ENCODE measurements at places on chromosomes 12 and 14.
A peak's percentile ranks its signal among the peaks of the same experiment; 100 is the strongest.

GRCh38 chr14:22314183-22314820 lies 274.7 kb downstream of the DAD1 start:
- H3K36me3 ChIP-seq = no peaks in the 10 kb centered on the region
- H3K27me3 ChIP-seq = no peaks in the 10 kb centered on the region
- peak; percentile 62 for DNase-seq
- H3K4me3 ChIP-seq = no peak overlapping the region
- no peak overlapping the region for H3K27ac ChIP-seq
- H3K4me1 ChIP-seq = no peaks in the 10 kb centered on the region

- no peak overlapping the region for H3K4me3 ChIP-seq
- H3K27ac ChIP-seq = no peak overlapping the region
- H3K4me1 ChIP-seq = no peaks in the 10 kb centered on the region
- no peaks in the 10 kb centered on the region for H3K27me3 ChIP-seq
- peaks cover 10% of the 10 kb centered on the region for H3K36me3 ChIP-seq
- no peak for DNase-seq
These were observed 15.7 kb downstream of the SLC38A2 start for GRCh38 chr12:46356655-46357437.

DNA sequence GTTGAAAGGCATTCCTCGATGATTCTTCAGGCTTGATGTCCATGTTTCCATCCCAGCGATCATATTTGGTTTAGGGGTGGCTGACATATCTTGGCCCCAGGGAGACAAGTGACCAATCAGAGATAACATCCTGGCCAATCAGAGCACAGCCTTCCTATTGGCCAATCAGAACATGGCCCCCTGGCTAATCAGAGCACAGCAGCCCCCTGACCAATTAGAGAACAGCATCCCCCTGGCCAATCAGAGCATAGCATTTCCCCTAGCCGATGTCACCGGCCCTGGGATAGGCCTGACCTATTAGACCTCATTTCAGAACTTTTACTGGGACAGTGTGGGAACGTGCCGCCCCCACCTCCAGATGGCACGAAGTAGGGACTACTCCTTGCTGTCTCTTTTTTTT lies 182.2 kb downstream of the AACS start:
- peaks cover 18% of the 10 kb centered on the region for H3K4me1 ChIP-seq
- no peak overlapping the region for H3K4me3 ChIP-seq
- H3K36me3 ChIP-seq = peaks cover 1% of the 10 kb centered on the region
- H3K27me3 ChIP-seq = no peaks in the 10 kb centered on the region

DNA sequence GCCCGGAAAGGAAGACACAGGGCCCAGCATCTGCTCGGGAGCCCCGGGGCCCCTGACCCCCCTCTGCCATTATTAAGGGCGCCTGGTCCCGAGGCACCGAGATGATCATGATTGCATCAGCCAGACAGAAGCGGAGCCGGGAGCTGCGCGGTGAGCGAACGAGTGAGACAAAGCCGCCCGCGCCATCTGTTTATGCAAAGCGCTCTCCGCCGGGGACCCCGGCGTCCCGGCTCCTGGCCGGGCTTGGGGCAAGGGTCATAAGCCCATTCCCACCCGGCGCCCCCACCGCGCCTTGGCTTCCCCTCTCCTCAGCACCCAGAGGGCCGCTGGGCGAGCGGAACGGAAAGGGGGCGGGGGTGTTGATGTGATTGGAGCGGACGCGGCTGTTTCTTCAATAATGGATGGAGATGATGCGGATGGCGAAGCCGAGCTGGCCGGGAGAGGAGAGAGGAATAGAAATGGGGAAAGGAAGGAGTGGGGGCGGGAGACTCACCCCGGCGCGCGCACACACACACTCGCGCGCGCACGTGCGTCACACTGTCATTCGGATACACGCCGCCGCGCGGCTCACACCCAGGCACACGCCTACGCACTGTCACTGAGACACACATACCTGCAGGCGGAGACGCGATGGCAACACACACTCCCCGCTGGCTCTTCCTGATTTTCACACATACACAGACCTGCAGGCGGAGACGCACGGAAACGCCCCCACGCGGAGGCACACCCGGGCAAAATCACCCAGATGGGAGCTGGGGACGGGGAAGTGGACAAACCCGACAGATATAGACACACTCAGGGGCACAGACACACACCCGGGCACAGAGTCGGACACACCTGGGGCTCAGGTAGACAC lies 10.7 kb downstream of the STAC3 start:
- peak overlapping the region; percentile 70 for H3K4me3 ChIP-seq
- DNase-seq = no peak
- H3K27me3 ChIP-seq = peaks cover 22% of the 10 kb centered on the region
- peaks cover 49% of the 10 kb centered on the region for H3K4me1 ChIP-seq
- peaks cover 6% of the 10 kb centered on the region for H3K36me3 ChIP-seq

DNA sequence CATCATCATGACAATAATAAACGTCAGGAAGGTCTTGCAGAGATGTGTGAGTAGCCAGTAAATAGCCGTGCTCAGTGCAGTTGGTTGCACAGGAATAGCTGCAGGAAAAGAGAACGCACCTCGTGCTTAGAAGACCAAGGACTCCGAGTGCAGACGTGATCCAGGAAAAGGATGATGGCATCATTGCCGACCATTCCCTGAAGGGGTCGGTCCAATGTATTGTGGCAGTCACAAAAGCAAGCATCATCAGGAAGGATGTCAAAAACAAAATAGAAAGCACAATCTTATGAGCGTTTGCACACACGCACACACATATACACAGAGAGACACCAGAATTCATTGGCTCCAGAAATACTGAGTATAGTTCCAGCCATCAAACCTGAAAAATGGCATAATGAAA lies 12.8 kb downstream of the DUSP6 start:
- no peaks in the 10 kb centered on the region for H3K36me3 ChIP-seq
- H3K27me3 ChIP-seq = no peaks in the 10 kb centered on the region
- DNase-seq = no peak
- no peak overlapping the region for H3K27ac ChIP-seq
- H3K4me1 ChIP-seq = peaks cover 8% of the 10 kb centered on the region
- H3K4me3 ChIP-seq = no peak overlapping the region

GRCh38 chr12:6332459-6332858 lies 9.4 kb downstream of the TNFRSF1A start:
- peaks cover 31% of the 10 kb centered on the region for H3K36me3 ChIP-seq
- H3K27me3 ChIP-seq = no peaks in the 10 kb centered on the region
- no peak for DNase-seq
- H3K27ac ChIP-seq = no peak overlapping the region

DNA sequence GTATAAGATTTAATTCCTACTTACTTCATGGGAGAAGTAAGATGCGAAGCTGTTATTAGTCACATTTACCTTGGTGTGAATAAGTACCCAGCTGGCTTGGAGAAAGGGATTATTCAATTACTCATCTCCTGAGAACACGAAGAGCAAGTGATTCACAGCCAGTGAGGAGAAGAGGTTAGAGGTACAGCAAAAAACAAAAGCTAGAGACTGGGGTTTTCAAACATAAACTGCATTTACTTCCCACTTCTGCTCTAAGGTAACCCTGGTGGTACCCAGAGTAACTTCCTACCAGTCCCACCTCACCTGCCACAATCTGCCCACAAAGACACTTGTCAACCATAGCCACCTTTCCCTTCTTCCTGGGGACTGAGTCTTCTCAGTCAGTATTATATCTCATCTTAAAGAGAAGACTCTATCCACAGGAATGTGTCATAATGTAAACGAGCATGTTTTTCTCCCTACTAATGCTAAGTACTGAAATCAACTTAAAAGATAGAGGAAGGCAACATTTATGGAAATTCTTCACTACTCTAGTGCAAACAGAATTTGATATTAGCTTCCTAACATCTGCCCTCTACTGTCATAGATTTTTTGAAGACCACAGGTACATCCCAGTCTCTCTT lies 6.0 kb upstream of the IL22 start:
- no peak overlapping the region for H3K27ac ChIP-seq
- H3K4me3 ChIP-seq = no peak overlapping the region
- peaks cover 1% of the 10 kb centered on the region for H3K4me1 ChIP-seq
- DNase-seq = no peak

DNA sequence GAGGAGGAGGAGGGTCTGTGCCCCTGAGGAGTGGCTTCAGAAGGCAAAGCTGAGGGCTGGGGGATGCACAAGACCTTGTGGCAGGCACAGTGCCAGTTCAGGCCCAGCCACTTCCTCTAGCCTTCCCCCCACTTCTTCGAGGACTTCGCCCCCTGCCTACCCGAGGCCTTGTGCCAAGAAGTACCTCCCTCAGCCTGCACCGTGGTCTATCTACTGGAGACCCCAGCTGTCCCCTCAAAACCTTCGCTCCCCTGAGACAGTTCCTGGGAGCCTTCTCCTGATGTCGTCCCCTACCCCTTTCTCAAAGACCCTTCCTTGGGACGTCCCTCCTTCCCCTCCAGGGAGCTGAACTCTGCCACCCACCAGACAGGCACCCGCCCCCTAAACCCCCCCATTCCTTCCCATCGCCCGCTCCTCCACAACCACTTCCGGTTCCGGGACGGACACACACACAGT lies 604 bp downstream of the ZNF384 start:
- peak overlapping the region; percentile 96 for H3K27ac ChIP-seq
- H3K4me1 ChIP-seq = peaks cover 27% of the 10 kb centered on the region
- H3K27me3 ChIP-seq = no peaks in the 10 kb centered on the region

- H3K4me1 ChIP-seq = peaks cover 6% of the 10 kb centered on the region
- no peak for DNase-seq
- no peaks in the 10 kb centered on the region for H3K27me3 ChIP-seq
- H3K36me3 ChIP-seq = no peaks in the 10 kb centered on the region
- no peak overlapping the region for H3K27ac ChIP-seq
These were observed 195.0 kb downstream of the PIK3C2G start for GRCh38 chr12:18456344-18456743.

DNA sequence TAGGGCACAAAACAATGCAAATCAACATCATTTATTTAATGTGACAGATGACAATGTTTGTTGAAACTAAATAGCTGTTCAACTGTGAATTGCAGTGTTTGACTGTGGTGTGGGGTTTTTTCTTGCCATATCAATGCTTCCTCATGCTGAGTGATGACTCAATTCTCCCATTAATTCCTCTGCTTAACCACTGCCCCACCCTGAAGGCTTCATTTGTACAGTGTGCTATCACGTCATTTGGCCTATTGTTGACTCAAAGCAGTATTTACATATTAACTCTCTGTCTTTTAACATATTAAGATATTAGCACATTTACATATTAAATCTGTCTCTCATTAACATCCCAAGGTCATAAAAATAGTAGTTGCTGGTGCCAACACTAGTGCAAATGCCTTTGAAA lies 164.8 kb upstream of the NRXN3 start:
- no peak overlapping the region for H3K27ac ChIP-seq
- no peak for DNase-seq

DNA sequence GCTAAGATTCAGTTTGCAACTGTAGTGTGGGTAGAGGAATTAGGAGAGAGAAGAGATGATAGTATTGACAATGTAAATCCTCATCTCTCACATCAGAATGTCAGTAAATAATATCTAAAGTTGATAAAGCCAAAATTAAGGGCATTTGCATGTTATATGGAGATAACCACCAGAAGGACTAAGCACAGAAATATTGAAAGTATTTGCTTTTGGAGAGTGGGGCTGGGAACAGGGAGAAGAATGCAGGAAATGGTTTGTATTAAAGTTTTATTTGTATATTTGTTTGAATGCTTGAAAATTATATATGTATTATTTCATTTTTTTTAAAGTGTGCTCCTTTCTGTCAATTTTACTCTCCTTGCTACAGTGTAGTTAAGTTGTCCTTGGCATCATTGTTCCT lies 491.4 kb downstream of the APAF1 start:
- no peaks in the 10 kb centered on the region for H3K36me3 ChIP-seq
- no peaks in the 10 kb centered on the region for H3K27me3 ChIP-seq

DNA sequence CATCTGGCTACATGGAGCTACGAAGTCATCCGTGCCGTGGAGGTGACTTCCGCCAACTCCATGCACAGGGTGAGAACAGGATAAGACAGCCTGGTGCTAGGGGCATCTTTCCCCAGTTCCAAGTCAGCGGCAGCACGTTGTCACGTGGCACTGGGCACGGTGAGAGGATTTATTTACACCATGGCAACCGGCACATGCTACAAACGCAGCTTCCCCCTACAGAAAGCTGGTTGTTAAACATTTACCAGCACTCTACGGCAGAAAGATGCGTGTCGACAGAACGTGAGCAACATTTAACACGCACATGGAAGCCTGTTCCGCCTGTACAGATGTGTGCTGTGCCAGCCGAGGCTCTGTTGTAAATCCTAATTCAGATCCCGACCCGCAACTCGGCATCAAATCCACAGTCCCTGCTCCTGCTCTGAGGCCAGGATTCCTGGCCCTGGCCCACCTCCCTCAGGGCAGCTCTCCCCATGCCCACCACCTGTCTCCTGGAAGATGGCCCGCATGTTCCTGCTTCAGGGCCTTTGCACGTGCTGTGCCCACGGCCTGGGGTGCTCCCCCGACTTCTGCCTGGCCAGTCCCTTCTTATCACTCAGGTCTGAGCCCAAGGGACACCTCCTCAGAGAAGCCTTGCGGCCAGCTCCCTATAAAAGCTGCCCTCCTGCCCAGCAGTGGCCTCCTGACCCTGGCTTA lies 114.1 kb downstream of the RFLNA start:
- no peaks in the 10 kb centered on the region for H3K36me3 ChIP-seq
- H3K27ac ChIP-seq = no peak overlapping the region
- no peaks in the 10 kb centered on the region for H3K27me3 ChIP-seq
- peaks cover 19% of the 10 kb centered on the region for H3K4me1 ChIP-seq
- DNase-seq = no peak

DNA sequence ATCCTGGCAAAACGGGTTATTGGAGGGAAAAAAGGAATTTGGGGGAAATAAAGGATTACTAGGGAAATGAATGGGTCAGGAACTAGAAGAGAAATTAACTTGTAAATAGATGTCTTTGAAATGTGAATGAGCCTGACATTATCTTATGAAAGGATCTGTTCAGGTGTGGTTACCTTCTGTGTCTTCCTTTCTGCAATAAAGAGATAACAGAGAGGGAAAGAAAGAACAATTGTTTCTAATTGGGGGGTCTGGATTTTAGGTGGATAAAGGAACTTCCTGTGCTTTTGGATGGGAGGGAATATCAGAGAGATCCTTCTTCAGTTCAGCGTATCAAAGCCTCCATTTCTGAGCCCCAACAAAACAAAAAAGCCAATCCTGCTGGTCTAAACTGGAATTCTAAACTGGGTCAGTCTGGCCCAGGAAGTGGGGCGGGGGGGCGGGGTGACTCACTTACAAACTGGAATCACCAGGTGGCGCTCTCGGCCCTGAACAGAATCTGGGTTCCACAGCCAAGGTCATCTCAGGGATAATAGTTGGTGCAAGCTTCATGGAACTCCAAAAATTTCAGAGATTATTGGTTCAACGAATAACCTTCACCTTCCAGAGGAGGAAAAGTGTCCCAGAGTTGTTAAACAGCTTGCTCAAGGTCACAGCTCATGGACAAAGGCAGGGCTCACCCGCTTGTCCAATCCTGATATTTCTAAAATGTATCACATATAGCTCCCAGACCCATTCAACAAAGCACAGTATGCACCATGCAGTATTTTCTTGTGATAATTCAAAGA lies 15.2 kb upstream of the PEBP1 start:
- no peak overlapping the region for H3K4me3 ChIP-seq
- peaks cover 14% of the 10 kb centered on the region for H3K36me3 ChIP-seq
- H3K4me1 ChIP-seq = peaks cover 8% of the 10 kb centered on the region
- DNase-seq = peak; percentile 36

- H3K27me3 ChIP-seq = no peaks in the 10 kb centered on the region
- no peak overlapping the region for H3K4me3 ChIP-seq
- no peaks in the 10 kb centered on the region for H3K36me3 ChIP-seq
- DNase-seq = no peak
These were observed 2.3 kb upstream of the KRT5 start for GRCh38 chr12:52522346-52523011.

GRCh38 chr14:53491256-53491883 lies 338.2 kb upstream of the DDHD1 start:
- H3K4me3 ChIP-seq = no peak overlapping the region
- no peaks in the 10 kb centered on the region for H3K27me3 ChIP-seq
- no peak for DNase-seq

Measured in neuronal stem cell (in vitro differentiated cells).